ENCODE measurements at places on chromosomes 2 and 18.

DNA sequence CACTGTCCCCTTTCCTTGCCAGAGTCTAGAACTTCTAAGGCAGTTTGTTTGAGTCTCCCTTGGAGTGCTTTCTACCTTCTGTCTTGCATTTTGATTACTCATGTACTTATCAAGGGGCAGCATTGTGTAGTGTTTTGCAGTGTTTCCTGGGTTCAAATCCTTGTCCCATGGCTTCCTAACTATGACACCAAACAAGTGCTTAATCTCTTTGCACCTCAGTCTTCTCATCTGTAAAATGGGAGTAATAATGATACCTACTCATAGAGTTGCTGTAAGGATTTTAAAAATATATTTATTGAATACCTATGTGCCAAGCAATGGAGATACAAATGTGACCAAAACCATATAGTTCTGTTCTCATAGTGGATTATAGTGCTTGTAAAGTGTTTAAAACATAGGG is 105.5 kb upstream of the PKDCC start:
- DNase-seq = no peak

DNA sequence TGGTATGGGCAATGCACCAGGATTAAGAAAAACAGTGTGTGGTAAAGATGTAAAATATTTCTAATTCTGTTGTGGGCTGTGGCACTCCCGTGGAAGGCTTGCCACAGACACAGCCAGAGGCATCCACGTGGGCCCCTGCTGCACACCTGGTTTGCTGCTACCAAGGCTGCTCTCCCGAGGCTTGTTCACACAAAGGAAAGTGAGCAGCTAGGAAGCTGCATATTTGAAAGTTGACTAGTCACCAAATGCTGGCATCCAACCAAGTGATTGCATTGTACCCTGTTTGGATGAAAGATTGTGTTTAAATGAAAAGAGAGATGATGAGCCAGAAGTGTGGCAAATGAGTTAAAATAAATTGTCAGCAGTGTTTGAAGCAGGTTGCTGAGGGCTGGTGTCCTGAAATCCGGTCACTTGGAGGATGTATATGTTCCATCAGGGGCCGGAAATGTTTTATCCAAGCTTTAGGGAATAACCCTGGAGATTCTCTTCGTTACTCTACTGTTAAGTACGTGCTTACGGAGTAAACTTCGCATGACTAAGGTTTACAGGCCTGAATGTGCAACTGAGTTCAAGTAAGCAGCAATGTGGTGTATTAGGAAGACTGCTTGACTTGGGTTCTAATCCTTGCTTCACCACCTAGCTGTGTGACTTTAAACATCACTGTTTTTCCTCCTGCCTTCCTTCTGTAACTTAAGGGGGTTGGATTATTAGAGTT is 86.1 kb downstream of the MSH2 start:
- peak; percentile 63 for DNase-seq

DNA sequence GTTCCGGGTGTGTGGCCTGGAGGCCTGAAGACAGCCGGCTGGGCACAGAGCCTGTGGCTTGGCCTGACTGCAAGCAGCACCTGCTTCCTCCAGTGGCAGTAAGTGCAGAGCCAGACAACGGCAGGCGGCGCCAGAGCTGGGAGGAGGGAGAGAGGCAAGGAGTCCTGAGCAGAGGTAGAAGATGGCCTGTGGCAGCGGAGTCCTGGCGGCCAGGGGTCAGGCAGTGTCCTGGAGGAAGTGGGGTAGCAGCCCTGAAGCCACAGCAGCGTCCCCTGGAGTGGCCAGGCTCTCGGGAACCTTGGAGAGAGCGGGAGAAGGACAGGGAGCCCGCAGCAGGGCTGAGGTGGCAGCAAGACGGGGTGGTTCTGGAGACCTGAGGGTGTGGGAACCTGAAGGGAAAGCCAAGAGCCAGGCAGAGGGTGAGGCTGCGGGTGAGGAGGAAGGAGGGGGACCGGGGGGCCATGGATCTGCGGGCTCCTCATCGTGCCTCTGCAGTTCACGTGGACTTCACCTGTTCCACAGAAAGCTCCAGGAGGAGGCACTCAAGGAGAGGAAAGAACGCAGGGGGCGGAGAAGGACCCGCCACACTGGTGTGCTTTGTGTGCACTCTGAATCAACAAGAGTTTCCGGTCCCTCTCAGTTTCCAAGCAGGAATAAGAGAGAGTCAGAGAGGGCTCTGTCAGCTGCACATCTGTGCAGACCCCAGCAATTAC is 85.9 kb downstream of the USP40 start:
- peak; percentile 24 for DNase-seq

GRCh38 chr2:85234868-85235267 is 92.9 kb downstream of the TGOLN2 start:
- DNase-seq = no peak

GRCh38 chr18:75582940-75583339 is 155.4 kb upstream of the SMIM21 start:
- no peak for DNase-seq

DNA sequence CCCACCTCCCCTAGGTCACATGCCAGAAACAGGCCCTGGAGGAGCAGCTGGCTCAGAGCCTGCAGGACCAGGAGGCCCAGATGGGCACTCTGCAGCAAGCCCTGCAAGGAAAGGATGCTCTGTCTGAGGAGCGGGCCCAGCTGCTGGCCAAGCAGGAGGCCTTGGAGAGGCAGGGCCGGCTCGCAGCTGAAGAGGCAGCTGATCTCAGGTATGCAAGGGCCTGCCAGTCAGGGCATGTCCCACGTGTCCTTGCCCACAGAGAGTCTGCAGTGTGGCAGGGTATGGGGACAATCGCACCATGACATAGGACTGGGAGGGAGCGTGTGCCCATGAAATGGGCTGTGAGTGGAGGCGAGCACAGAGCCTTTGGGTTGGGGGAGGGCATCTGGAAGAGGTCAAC is 39.9 kb downstream of the CROCC2 start:
- DNase-seq = no peak

GRCh38 chr2:128545829-128546228 is 227.2 kb upstream of the HS6ST1 start:
- DNase-seq = no peak

DNA sequence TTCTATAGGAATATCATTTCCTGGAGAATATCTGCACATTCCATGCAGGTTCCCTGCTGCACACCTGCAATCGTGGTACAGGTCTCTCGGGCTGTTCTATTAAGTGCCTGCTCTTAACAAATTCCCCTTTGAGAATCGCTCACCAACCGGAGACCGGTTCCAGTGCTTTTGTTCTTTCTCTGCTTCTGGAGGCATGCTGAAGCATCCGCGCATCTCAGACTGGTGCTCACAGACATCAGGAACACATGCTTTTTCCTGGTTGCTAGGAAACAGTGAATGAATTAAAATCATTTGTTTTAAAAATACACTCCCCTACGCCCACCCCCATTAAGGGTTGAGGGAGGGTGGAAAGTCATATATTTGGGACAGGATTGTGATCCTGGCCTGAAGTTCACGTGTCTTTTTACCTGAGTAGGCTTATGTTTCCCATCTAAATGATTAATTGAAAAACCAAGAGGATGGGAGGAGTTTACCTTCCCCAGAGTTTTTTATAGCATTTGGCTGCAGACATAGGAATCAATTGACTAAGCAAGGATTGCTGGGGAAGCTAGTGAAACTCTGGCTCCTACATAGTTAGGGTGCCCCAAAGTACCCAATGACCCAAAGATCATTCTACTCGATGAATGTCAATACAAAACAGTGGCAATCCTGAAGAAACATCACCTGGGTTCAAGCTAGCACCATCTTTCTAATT is at the start of gene C2orf80:
Gene C2orf80, minus strand, starts transcription at position 221 of the 694 bp plus-strand sequence. CDS start 3,044 bp downstream, outside the sequence.
- no peak for DNase-seq

DNA sequence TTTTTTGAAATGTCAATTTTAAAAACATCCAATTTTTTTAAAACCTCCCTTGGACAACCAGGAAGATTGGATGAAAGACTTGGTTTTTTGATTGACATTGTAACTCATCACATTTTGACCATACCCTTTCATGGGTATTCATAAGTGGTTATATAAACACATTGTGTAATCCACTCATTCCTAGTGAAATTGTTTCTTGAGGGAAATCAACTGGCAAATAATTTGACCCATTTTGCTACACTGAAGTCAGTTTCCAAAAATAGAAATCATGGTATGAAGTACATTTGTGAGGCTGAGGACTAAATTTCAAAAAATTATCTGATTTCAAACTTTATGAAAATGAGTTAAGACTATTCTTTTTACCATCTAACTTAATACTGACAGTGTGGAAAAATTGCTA is 31.5 kb downstream of the FBXO48 start:
- no peak for DNase-seq

DNA sequence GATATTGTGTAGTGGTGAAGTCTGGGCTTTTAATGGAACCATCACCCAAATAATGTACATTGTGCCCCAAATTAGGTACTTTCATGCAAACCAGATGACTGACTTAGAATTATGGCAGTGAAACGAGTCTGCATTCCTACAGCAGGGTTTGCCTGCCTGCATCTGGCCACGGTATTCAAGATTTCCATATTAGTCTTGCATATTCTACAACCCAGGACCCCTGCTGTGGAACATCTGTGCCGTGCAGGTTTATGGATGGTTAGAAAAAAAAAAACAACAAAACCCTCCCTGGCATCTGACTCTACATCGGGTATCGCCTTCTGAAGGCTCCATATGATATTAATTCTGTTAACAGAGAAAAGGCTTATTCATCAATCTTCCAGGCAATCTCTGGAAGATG is 394.8 kb downstream of the DCDC2C start:
- DNase-seq = no peak

DNA sequence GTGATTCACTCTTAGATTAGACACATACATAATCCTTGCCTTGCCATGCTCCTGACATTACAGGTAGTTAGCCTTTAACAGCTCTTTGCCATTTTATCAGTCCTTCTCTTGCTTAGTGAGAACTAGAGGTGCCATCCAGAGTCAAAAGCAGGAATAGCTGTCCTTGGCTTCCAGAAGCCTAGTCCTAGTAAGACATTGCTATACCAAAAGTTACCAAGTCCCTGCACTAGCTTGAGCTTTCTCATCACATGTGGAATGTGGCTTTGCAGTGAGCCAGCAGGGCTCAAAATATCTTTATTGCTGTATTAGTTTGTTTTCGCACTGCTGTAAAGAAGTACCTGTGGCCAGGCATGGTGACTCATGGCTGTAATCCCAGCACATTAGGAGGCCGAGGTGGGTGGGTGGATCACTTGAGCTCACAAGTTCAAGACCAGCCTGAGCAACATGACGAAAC is 104.7 kb upstream of the NOSTRIN start:
- no peak for DNase-seq

DNA sequence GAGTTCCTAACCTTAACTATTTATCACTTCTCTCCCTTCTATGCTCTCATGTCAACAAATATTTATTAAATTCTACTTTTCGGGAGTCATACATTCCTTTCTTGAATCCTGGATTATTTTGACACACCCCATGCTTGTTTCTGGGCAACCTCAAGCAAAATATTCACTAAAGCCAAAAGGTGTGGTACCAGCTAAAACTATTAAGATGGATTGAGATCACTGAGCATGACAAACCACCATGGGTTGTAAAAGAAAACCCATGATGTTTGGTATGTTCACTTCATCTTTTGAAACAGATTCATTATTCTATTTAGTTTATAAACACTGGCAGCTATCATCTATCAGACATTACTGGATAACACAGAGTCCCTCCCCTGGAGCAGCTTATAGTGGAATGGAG is 32.5 kb downstream of the DPP4 start:
- DNase-seq = no peak

GRCh38 chr18:62037989-62038778 is 145.4 kb upstream of the RNF152 start:
- no peak for DNase-seq

DNA sequence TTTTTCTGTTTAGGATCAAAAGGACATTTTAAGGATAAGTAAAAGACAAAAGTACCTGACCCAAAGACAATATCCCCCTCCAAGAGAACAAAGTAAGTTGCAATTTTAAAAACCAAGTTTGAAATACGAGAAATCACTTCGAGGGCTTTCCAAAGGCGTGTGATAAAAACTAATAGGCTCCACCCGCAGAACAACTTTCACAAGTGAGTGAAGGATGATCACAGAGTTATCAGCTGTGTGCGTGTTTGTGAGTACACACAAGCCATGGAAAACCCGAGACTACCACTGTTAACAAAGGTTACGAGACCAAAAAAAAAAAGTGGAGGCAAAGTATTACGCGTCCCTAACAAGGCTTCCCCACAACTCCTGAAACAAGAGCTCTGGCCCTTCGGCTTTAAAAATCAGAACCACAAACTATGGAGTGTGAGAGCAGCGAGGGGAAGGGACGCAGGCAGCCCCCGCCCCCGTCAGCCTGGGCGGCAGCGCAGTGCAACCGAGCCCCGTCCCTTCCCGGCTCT is 719 bp downstream of the SMAD2 start:
- no peak for DNase-seq

DNA sequence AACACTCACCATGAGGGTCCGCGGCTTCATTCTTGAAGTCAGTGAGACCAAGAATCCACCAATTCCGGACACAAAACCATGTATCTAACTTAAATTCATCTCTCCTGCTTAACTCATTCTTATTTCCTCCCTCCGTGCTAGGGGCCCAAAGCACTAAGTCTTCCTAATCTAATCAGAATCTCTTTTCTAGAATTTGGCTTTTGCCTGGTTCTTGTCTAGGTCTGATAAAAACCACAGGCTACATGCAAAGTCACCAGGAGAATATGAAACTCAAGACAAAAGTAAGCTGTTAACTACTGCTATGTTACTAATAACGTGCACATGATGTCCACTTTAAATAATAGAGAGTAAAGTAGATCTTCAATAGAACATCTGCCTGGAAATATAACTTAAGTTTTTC is 69.9 kb downstream of the TRIP12 start:
- no peak for DNase-seq

DNA sequence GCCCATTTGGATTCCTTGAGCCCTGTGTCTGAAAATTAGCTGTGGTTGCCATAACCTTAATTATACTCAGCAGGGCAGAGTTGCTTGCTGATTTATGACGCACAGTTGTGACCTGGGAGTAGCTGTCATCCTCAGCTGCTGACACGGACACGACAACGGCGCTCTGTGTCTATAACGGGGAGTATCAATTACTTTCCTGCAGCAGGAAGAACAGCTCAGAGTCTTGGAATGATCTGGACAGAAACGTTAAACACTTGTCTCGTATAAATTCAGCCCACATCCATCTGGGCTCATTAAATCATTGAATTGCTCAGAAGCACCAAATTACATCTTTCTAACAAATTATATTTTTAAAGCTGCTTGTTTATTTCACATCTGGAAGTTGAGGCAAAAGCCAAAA is 116.3 kb downstream of the SEPTIN10 start:
- DNase-seq = peak; percentile 89

- no peak for DNase-seq
Observed at GRCh38 chr2:203988500-203989260, 52.1 kb downstream of the ICOS start.

GRCh38 chr2:188902901-188903491 is 71.2 kb upstream of the COL3A1 start:
- peak; percentile 35 for DNase-seq

- no peak for DNase-seq
Observed at GRCh38 chr2:194383401-194383800, 1273.6 kb upstream of the SLC39A10 start.

- DNase-seq = no peak
Observed at GRCh38 chr2:53865264-53865663, 5.5 kb upstream of the GPR75 start.

GRCh38 chr18:58691256-58691655 is 20.0 kb downstream of the MALT1 start:
- DNase-seq = no peak

GRCh38 chr2:18067588-18068384 is 189.3 kb downstream of the KCNS3 start:
- no peak for DNase-seq

Data from AG08396 (cell line).